ENCODE measurements at places on chromosomes 1 and 21.
A peak's percentile ranks its signal among the peaks of the same experiment; 100 is the strongest.

DNA sequence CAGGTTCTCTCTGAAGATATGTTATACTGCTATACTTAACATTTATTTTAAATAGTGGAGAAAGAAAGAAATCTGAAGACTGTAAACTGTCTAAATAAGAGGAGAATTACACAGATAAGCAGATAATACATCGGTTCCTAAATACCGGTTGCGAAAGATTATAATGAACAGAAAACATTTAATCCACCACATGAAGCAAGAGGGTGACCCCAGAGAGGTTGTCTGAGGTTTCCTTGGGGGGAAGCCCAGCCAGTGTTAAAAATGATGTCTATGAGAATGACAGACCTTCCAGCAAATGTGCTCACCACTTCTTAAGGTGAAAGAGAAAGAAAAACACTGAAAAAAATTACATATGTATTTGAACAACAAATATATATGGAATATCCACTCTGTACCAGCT is 356.4 kb upstream of the KAZN start:
- DNase-seq, result no peak

GRCh38 chr1:180567654-180568053 is 8.9 kb downstream of the OVAAL start:
- DNase-seq, result no peak

GRCh38 chr1:204577794-204578478 is 61.7 kb downstream of the MDM4 start:
- DNase-seq, result no peak

DNA sequence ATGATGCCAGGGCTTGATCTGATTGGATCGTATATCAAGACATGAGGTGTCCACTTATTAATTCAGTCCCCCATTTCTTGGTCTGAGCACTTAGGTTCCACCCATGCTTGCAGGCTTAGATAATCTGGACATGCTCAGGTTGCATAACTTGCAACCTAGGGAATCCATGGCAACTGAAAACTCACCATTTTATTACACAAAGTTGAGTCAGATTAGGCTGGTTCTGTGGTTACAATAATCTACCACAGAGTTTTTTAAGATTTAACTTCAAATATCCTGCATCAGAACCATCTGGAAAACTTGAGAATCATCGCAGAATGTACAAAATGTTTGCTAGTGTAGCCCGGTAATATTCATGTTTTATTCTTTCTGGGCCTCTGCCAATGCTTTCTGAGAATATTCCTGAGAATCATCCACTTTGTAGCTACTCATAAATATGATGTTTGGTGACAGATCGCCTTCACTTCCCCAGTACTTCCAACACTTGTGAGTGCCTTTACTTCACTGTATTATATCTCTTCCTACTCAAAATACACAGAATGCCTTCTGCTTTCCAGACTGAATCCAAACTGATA is 707.2 kb upstream of the ADAMTS5 start:
- DNase-seq, result no peak

DNA sequence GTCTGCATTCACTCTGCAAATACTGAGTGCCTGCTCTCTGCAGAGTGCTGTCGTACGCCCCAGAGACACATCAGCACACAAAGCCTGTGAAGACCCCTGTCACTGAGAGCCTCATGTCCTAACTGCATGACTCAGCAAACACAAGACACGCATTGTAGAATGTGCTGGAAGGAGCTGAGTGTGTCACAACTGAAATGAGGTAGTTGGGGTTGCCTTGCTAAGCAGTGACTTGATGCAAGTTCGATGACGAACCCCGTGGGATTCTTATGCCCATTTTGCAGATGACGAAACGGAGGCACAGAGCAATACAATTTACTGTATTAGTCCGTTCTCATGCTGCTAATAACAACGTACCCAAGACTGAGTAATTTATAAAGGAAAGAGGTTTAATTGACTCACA is 65.1 kb downstream of the RIPK4 start:
- no peak for DNase-seq

DNA sequence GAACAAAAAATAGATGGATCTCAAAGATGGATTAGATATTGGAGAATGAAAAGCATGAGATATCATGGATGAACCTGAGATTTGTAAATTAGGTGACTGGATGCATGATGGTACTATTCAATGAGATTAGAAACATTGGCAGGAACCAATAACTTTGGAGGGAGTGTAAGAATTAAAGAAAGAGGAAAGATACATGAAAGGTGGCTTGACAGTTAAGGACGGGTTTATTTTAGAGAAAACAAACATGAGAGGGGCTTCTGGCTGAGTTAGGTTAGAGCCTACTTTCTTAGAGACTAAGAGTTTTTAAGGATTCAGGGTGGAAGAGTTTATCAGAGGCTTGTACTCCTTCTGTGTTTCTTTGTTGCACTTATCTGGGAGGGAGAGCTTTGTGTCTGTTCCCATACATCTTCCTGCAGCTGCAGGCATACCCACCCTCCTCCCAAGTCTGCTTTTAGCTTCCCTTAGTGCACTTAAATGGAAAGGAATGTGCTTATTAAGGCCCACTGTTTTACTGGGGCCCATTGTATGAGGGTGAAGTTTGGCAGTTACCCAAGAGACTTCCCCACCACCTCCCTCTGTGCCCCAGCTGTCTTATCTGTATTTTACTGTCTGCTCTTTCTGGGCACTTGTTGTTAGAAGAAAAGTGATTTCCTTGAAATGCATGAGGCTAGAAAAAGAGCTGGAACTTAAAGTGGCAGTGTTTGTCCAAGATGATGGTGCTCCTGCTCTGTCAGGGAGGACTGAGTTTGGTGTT is 26.1 kb upstream of the CR2 start:
- DNase-seq, result no peak

- no peak for DNase-seq
Measured at GRCh38 chr1:201017828-201018163, 5.7 kb downstream of the KIF21B start.

DNA sequence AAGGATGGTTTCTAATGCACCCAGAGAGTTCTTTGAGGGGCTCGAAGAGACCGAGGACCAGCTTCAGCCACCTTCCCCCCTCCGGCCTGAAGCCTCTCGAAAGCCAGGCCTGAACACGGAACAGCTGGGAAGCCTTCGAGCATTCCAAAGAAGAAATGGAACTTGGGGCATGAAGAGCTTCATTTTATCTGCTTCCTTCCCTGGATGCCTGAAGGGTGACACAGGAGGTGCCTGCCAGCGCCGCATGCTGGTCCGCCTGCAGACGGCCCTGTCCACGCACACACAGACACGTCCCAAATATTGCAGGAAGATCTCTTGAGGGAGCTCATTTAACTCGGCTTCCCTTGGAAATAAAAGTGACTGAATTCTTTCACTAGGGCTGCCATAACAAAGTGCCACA is 73.7 kb downstream of the TOMM20 start:
- no peak for DNase-seq

DNA sequence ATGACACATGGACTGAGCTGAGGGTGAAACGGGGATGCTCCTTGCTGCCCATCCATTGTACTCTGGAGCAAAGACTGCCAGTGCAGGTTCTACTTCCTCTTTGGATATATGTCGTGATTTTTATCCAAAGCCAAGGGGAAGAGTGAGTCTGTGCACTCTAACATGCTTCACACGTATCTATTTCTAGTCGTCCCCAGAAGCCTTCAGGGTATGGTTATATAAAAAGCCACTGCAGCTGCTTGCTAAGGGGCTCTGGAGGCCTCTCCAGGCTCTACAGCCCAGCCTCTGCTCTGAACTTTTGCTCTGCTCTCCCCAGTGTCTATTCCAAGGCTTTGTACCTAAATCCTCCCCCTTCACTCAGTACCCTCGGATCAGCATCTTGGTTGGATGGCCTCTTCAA is 20.1 kb downstream of the PAFAH2 start:
- DNase-seq, result no peak

GRCh38 chr21:38476385-38476784 is 21.9 kb downstream of the ERG start:
- DNase-seq, result peak; percentile 29

DNA sequence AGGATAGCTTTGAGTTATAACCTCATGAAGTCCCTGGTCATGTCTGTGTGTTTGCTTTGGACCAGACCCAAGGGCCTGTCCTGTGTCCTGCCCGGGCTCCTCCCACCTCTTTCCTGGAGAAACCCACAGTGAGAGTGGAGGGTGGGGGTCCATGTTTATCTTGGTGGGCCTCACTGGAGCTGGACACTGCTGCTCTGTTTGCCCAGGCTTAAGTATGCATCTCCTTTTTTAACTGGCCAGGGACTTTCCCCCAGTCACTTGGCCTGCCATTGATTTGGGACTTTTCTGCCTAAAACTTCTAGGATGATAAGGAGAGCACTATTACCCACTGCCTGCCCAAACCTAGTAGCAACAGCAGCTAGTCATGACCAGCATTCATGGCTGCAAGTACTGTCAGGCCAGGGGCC is 49.8 kb downstream of the DDR2 start:
- no peak for DNase-seq

DNA sequence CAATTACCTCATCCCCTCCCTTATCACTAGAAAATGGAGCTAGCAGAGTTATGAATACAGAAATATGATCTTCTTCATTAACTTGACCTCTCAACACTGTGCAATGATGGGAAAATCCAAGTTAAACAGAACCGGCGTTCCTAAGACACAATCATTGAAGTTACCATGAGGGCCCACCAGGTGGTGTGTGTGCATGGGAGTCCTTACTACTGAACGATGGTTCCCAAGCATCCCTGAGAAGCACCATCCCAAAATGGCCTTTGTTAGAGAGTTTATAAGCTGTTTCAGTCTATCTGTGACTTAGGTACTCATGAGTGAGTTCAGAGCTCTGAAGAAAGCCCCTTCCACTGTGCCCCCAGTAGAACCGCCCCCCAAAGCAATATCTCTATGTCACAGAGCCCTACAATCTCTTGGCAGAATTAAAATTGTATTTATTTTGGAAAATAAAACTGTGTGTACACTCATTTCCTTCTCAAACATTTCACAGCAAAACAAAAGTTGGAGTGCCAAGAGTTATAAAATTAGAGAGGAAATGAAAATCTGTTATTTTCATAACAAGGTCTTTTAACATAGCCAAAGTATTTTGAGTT is 56.8 kb downstream of the PLD5 start:
- peak; percentile 47 for DNase-seq

DNA sequence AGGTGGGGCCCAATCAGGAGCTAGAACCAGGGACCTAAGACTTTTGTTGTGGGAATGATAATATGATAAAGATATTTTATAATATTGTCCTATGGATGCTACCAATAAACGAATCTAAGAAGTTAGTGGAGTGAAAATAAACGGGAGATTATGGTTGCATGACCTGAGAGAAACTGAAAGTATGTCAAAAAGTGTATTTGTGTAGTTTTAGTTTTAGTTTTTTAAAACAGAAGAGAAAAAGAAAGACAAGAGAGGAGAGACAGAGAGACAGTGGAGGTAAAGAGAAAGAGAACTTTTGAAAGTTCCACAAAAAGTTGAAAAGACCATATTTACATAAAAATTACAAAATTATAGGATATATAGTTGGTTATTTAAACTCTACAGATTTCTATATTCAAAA is 64.1 kb upstream of the TMPRSS15 start:
- DNase-seq, result no peak

- DNase-seq, result no peak
Measured at GRCh38 chr1:27885621-27886352, 13.4 kb downstream of the THEMIS2 start.

DNA sequence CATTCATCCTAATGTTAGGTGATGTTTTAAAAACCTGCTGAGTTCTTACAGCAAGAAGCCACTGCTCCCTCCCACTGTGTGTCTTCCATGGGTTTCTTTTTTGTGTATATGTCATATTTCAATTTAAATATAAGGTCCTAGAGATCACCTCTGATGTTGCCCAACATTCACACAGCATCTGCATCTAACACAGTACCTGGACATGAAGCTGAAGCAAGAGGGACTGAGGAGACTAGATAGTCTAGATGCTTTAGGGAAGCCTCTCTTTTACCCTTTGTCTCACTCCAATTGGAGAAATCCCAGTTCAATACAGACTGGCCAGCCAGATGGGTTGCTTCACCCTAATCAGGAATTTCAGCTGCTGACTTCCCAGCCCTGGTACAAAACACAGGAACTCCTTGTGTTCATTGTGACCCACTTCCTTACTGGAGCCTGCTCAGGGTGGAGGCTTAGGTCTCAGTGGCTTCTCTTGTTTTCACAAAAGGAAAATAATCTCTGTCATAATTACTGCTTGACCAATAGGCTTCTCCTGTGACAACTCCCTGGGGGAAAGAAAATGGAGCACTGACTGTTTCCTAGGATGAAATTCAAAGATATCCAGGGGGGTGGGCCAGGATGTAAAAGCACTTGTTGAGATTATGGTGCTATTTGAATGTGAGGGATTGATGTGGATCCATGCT is 17.3 kb downstream of the BTG2 start:
- peak; percentile 65 for DNase-seq

DNA sequence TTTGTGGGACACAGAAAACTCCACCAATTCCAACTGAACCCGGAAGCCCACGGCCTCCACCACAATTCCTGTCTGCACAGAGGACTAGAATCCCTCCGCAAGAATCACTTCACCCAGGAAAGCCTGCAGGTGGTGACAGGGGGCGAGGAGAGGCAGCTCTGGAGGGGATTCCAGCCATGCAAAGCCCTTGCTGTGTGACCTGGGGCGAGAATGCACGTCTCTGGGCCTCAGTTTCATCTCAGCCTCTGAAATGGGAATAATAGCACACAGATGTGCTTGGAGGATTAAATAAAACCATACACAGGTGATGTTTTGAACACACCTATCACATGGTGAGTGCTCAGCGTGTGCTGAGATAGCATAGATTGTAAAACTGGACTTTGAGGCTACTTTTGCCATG is 14.1 kb downstream of the FBXO2 start:
- no peak for DNase-seq

DNA sequence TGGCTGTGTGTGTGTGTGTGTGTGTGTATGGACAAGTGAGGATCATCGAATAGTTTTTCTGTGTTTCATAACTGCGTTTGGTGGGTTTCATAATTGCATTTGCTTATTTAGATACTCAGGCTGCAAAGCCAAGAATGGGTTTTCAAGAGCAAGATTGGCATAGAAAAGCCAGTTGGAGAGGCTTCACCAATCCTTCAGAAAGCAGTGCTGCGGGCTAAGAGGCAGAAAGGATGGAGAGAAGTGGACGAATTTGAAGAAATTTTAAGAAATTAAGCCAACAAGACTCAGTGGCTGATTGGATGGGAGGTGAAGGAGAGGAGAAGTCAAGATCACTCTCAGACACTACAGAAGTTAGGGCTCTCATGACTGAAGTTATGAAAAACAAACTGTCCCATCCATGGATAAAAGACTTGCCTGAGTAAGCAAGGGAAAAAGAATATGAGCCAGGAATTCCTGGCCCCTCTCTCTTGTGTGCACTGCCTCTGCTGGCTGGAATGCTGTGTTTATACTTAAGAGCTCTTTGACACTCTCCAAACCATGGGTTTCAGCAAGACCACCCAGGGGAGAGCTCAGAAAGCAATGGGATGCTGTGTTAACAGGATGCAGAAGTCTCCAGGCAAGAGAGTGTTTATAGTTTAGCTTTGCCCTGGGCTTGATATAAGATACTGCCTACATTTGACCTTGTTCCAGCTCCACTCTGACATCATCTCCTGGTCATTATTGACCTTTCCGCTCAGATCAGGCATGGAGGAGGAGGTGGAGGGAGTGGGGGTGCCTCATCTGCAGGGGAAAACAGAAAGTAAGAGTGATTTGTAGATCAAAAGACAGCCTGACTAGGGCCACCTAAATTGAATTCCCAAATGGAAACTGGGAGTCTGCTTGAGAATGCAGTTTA is 232.0 kb upstream of the PLXNA2 start:
- DNase-seq, result peak; percentile 55

GRCh38 chr1:38098101-38098847 is 51.7 kb upstream of the POU3F1 start:
- no peak for DNase-seq

GRCh38 chr1:212973899-212974298 is 23.6 kb downstream of the VASH2 start:
- no peak for DNase-seq

All from retina (tissue), 1 donor.